Stimulated activated CD8-positive, alpha-beta memory T cell treated with anti-CD3 and anti-CD28 coated beads, Interleukin-2, amount 100 ng/mL, for 1 hour (primary cell): ENCODE measurements at places on chromosomes 13 and 19.

- no peak for DNase-seq
Measured at GRCh38 chr19:17909003-17909732, 23.6 kb upstream of the CCDC124 start.

DNA sequence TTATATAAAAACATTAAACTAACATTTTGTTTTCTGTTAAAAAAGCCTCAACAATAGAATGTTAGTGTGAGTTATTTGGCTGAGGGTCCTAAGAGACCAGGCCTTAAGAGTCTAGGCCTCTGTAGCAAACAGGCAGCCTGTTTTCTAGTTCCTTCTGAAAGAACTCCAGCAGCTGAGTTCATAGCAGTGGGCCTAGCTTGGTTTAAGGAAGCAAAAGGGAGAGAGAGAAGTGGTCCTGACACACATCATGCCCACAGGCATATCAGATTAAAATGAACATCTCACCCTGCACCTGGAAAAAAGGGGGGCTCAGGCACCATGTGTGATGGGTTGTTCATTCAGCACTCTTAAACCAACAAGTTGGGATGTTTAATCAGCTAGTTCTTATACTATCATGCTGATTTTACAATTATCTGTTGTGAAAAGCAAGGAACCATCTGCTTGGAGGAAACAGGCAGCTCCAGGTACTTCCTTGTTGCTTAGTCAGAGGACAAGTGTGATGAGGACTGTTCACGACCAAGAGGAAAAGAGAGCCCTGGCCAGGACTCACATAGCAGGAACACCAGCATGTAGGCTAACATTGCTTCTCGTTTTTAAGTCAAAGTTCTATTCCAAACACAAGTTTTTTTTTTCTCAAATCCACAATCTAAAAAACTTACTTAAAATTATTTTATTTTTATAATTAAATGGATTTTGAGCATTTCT is 81.3 kb upstream of the FRY start:
- no peak for DNase-seq

GRCh38 chr13:97122381-97122996 is 99.6 kb upstream of the MBNL2 start:
- no peak for DNase-seq

GRCh38 chr13:106990594-106990993 is 422.7 kb upstream of the ARGLU1 start:
- no peak for DNase-seq

DNA sequence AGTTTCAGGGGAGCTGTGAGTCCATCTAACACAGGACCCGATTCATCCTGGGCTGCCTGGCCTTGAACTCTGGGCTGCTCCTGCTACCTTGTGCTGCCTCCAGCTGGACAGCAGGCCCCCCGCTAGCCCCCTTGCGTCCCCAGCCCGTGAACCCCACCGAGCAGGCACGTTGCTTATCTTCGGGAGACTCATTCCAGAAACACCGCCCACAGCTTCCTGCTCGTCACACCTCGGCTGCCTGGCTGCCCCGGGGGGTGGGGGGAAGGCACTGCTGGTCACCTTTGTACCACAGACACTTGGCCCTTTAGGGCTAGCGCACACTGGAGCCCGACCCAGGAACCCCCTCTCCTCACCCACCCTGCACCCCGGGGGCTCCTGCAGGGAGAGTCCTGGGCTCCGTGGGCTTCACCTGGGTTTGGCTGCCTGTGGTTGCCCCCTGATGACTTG is 48.1 kb downstream of the CRTC1 start:
- DNase-seq = no peak

- DNase-seq = no peak
Measured at GRCh38 chr19:4319067-4319718, 14.8 kb downstream of the FSD1 start.

GRCh38 chr19:50003810-50004419 is 21.3 kb downstream of the VRK3 start:
- peak; percentile 6 for DNase-seq

DNA sequence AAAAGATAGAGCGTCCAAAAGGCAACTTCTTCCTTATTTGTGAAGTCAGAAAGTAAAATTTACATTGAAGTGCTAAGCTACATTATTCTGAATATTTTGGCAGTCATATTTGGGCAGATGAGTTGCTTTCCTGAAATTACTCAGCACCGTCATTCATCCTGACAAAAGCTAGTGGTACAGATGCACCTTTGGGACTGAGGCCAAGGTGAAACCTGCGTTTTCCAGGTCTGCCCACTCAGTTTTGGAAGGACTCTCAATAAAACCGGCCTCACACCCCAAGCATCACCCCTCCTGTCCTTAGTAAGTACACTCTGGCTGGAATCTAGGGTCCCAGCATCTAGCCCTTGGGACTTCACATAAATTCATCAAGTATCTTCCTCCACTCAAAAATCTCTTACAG is 187.5 kb downstream of the TM9SF2 start:
- DNase-seq = no peak

GRCh38 chr19:48724796-48725753 is 5.5 kb upstream of the MAMSTR start:
- DNase-seq = no peak
